Activated B cell treated with CpG ODN at 0.5 μM for 24 hours (primary cell): ENCODE measurements at places on chromosomes 7 and 10. TPM values are rescaled to one million over a fixed set of nuclear protein-coding genes. Genes with fewer than 3 reads are reported as not detected.

DNA sequence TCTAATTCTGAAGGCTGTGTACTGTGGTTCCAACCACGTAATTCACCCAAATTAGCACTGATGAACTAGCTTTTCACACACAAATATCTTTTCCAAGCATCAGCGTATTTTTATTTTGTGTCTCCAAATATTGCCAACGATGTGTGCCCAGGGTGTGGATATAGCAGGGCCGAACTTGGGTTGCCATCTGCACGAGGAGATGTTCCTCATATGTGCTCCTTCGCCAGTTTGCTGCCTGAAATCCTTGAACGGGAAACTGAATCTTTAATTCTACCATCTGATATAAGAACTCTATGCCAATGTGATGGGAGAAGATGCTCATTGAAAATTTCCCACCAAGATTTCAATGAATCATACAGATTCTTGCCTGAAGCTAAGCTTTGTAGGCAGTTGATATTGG lies 121.5 kb upstream of the ZNF438 start:
- no peak for DNase-seq

GRCh38 chr7:116259871-116260440 lies 49.6 kb downstream of the TES start:
- DNase-seq: no peak

NPSR1 gene
- total RNA-seq: not detected in 2 replicates

GRCh38 chr10:36345807-36346206 lies 703.7 kb upstream of the FZD8 start:
- no peak for DNase-seq

GRCh38 chr10:6612371-6612770 lies 32.3 kb upstream of the PRKCQ start:
- DNase-seq: no peak

PNLIPRP3 gene
- not detected in 2 replicates for total RNA-seq

DNA sequence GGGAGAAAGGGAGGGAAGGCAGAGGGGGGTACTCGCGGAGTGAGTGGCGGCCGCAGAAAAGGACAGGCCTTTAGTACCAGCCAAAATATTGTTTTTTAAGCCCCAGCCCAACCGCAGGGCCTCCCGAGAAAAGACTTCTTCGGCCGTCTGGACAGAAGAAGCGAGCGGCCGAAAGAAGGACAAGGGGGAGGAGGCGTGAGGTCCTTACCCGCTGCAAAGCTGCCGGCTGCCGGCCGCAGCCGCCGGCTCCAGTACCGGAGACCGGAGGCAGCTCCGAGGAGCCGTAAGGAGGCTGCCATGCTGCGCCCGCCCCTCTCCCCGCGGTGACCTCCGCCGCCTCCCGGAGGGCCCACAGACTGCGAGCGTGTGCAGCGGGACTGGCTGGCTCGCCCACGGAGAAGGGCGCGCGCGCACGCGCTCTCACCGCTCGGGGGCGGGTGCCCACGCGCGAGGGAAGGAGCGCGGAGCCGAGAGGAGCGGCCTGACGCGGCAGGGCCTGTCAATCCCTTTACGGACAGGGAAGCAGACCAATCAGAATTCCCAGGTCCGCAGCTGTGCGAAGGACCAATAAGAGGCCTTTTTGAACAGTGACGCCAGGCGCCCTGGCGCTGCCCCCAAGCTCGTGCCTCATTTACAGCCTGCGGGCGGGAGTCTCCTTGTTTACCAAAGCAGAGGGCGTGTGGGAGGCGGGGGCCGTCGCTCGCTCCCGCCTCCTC lies at the start of gene HIBADH:
Gene HIBADH, minus strand, starts transcription at position 394 of the 716 bp plus-strand sequence. Its CDS starts 95 bp downstream, at position 299.
- peak; percentile 92 for DNase-seq

GRCh38 chr7:2154121-2154520 lies 78.6 kb downstream of the MAD1L1 start:
- no peak for DNase-seq

- no peak for DNase-seq
Measured at GRCh38 chr10:18565006-18565405, 86.4 kb downstream of the NSUN6 start.

CNPY1 gene
- not detected in 2 replicates for total RNA-seq

CD36 gene
- 0.15 and 0.53 TPM in 2 replicates for total RNA-seq

UNCX gene
- not detected in 2 replicates for total RNA-seq

RBP4 gene
- total RNA-seq: not detected in 2 replicates
